Lung microvascular endothelial cell (primary cell): ENCODE measurements at places on chromosomes 12 and 14.

GRCh38 chr12:71410844-71411243 is 28.8 kb upstream of the LGR5 start:
- no peak for DNase-seq

GRCh38 chr12:24979976-24980730 is 31.3 kb upstream of the BCAT1 start:
- DNase-seq = no peak

DNA sequence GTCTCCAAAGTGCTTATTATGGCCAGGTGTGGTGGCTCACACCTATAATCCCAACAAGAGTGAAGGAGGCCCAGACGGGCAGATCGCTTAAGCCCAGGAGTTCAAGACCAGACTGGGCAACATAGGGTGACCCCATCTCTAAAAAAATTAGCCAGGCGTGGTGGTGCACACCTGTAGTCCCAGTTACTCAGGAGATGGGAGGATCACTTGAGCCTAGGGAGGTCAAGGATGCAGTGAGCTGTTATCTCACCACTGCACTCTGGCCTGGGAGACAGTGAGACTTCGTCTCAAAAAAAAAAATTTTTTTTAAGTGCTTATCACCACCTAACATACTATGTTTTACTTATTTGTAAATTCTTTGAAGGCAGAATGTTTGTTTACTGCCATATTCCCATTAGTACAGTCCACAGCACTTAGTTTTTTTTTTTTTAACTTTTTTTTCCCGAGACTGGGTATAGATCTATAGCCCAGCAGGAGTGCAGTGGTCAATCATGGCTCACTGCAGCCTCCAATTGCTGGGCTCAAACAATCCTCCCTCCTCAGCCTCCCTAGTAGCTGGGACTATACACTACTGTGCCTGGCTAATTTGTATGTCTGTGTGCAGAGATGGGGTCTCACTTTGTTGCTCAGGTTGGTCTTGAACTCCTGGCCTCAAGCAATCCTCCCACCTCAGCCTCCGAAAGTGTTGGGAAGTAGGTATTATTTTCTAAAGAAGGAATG is 4.7 kb upstream of the KANSL2 start:
- no peak for DNase-seq

GRCh38 chr12:46835785-46836184 is 10.0 kb upstream of the SLC38A4 start:
- no peak for DNase-seq

GRCh38 chr14:92942576-92942975 is 19.6 kb downstream of the CHGA start:
- DNase-seq = no peak

- no peak for DNase-seq
These were observed 83.2 kb downstream of the ITPR2 start for GRCh38 chr12:26749781-26750180.

GRCh38 chr12:96308881-96309280 is 91.4 kb downstream of the CDK17 start:
- no peak for DNase-seq
